Activated T-cell treated with anti-CD3 and anti-CD28 coated beads for 48 hours (primary cell): ENCODE measurements at places on chromosomes 3 and 15.

DNA sequence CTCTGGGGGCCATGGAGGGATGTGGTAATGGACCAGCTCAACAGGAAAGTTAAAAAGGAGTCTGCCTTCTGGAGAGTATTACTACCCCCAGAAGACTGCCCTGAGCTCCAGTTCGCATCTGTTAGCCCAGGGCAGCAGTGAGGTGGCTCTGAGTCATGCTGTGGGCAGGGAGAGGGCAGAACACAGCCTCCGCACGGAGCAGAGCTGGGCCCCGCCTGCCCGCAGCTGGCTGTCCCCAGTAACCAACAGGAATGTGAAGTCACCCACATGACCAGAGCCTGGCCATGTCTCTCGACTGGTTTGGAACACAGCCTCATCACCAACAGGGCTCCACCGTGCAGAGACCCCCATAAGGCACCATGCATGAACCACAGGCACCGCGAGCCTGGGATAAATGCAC, 62.1 kb downstream of the CYFIP1 start:
- no peak for DNase-seq

DNA sequence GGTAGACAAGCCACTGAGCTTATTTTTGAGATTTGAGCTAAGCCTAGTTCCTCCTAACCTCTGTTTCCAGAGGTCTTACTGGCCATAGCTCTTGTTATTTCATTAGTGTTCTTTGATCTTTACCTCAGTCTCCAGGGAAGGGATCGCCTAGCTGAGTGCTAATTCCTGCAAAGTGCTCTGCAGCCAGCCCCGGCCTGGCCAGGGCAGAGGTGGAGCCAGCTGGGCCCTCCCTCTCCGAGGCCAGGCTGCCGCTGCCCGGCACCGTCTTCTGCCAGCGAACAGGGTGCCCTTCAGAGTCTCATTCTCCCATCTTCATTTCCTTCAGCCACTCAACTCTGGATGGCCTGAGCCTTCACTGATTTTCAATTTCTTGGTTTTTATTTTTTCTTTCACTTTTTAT, 19.7 kb downstream of the FAN1 start:
- no peak for DNase-seq

DNA sequence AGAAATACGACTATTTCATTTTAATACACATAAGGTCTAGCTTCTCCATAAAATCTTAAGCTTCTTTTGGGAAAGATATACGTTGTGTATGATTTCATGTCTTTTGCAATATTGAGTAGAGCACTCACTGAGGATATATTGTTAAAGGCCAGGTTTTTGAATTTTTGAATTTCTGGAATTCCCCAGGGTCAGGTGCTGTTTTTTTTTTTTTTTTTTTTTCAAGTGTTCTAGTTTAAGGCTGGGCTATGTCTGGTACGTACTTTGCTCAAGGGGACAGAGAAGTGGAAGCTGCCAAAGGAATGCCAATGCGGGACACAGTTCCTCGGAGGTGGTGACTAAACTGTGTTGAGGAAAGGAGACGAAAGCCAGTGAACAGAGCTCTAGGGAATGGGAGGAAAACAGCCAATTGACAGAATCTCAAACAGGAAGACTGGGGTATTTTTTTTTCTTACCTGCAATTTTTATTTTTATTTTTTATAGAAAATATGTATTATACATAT, 510.5 kb upstream of the CBLB start:
- DNase-seq, result no peak

DNA sequence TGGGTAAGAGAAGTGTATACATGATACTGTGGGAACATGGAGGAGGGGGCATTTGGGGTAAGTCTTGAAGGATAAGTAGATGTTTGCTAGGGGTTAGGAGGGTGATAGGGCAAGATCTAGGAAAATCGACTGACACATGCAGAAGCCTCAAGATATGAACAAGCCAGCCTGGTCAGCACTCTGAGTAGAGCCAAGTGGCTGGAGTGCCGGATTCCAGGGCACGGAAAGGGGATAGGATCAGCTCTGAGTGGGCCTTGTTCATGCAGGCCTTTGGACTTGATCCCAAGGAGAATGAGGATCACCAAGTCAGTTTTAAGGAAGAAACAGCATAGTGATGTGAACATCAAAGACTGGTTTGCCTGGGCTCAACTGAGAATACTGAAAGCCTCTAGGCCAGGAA, 24.3 kb upstream of the MANF start:
- DNase-seq, result no peak

GRCh38 chr3:43388915-43389314, 102.6 kb downstream of the SNRK start:
- no peak for DNase-seq

GRCh38 chr3:69659180-69659910, 79.9 kb upstream of the MITF start:
- DNase-seq, result no peak

GRCh38 chr3:142913432-142913831, 24.5 kb upstream of the PCOLCE2 start:
- no peak for DNase-seq

DNA sequence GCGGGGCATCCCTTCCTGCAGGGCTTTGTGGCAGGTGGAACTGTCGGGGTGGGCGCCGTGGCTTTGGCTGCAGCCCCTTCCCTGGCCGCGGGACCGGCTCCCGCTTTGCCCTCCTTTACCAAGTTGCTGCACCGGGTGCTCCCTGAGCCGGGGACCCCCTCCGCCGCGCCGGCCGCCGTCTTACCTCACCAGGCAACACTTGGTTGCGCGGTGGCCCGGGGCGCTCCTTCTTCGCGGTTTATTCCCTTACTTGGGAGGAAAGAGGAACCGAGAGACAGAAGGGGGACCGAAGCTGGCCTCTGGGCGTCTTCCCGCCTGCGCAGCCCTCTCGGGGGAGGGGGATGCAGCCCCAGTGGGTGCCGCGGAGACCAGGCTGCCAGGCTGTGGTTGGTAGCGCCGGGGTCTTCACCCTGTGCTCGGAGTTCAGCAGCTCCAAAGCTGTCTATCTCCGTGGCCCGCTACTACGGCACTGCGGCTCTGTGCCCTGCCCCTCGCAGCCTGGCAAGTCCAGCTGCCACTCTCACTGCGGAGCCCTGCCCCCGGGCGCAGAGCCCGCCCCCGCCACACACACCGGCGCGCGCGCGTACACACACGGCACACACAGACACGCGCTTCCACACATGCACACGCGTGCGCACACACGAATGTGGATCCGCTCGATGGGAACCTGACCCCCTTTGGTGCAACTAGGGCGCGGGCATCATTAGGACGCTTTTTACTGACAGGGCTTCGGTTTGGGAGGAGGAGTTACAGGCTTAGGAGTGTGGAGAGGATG, at the start of gene DGKG:
DGKG (minus strand) TSS at position 473 of the 775 bp plus-strand sequence. CDS start 41,775 bp downstream, outside the sequence.
- DNase-seq, result peak; percentile 21

- DNase-seq, result no peak
These were observed 83.2 kb upstream of the PLSCR4 start for GRCh38 chr3:146334151-146334550.

- peak; percentile 20 for DNase-seq
These were observed at the start of gene CXCR6 for GRCh38 chr3:45943207-45943846. Gene CXCR6, plus strand, starts transcription at chr3:45943464. Its CDS starts 3,018 bp downstream, at chr3:45946482.
